ENCODE measurements at places on chromosomes 5 and 9. TPM values are rescaled to one million over a fixed set of nuclear protein-coding genes. Genes with fewer than 3 reads are reported as not detected.

Gene GABRA6
- total RNA-seq: not detected

Gene ANGPTL2
- total RNA-seq: 19.9 TPM

Gene CDHR2
- not detected for total RNA-seq

Gene FOXD4L5
- total RNA-seq: under 0.01 TPM

Gene OR1Q1
- not detected for total RNA-seq

Gene GABRA1
- total RNA-seq: not detected

Gene SLC25A2
- total RNA-seq: 0.64 TPM

Gene GKAP1
- total RNA-seq: 2.2 TPM
